ENCODE measurements at places on chromosomes 6 and 20. TPM values are rescaled to one million over a fixed set of nuclear protein-coding genes. Genes with fewer than 3 reads are reported as not detected.

The RBBP8NL gene
- total RNA-seq, result 2.3 TPM

The SNRPB gene
- 61.0 TPM for total RNA-seq

The L3MBTL3 gene
- 3.4 TPM for total RNA-seq

The CTCFL gene
- total RNA-seq, result not detected

The HSPA1L gene
- total RNA-seq, result 1.0 TPM

The BPIFB2 gene
- total RNA-seq, result not detected

The LGSN gene
- under 0.01 TPM for total RNA-seq

The FKBP5 gene
- 133 TPM for total RNA-seq

The SPATA2 gene
- total RNA-seq, result 3.9 TPM

The KCNK16 gene
- total RNA-seq, result 2.9 TPM

The FOXF2 gene
- 0.26 TPM for total RNA-seq

The BPIFB1 gene
- not detected for total RNA-seq

The SLC4A11 gene
- total RNA-seq, result not detected

The SLC22A16 gene
- not detected for total RNA-seq

The PAK5 gene
- 0.52 TPM for total RNA-seq

The TBC1D7 gene
- 15.2 TPM for total RNA-seq

The ASIP gene
- not detected for total RNA-seq

The GGTLC1 gene
- not detected for total RNA-seq

The PBOV1 gene
- not detected for total RNA-seq

The FAXC gene
- total RNA-seq, result 0.33 TPM

The POU3F2 gene
- total RNA-seq, result not detected

The ANGPT4 gene
- total RNA-seq, result under 0.01 TPM

The MUCL3 gene
- 0.52 TPM for total RNA-seq

The NTSR1 gene
- total RNA-seq, result not detected

The HCK gene
- total RNA-seq, result 4.3 TPM

The IRF4 gene
- 0.26 TPM for total RNA-seq

The ZNF831 gene
- total RNA-seq, result 0.66 TPM

The PACSIN1 gene
- total RNA-seq, result not detected

The SYCP2 gene
- 15.3 TPM for total RNA-seq

The SLC22A3 gene
- total RNA-seq, result not detected

The ZNF311 gene
- not detected for total RNA-seq

The HBS1L gene
- 29.0 TPM for total RNA-seq

The HLA-DMA gene
- total RNA-seq, result 26.7 TPM

The PTK6 gene
- total RNA-seq, result 5.4 TPM
